Activated T-helper 2 cell treated with anti-CD3 and anti-CD28 coated beads, Interferon-gamma antibody, Interleukin-2, Interleukin-4, amounts not matched to agents 10 μg/mL and 5 μg/mL and 100 μg/mL, durations not matched to agents 14 hours and 24 hours and 36 hours (primary cell): ENCODE measurements at places on chromosomes 11 and 22.

DNA sequence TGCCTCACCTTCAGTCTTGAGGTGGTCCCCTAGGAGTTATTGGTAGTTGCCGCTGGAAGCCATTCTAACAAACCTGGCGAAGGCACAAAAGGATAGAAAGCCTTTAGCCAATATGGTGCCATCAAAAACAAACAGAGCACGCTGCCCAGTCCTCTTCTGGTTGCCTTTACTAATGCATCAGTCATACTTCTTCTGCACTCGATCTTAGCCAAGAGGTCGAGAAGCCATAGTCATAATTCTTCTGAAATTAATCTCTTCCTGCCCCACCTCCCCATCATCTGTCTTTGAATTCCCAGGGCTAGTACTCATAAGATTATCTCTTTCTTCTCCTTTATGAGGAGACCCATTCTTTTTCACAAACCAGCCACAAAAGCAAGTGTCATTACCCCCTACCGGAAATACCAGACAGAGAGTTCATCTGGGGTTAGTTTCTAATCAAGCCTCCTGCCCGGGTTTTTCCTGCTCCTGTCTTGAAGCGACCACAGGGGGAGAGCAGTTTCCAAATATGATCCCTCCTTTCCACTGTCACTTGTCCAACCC, 21.4 kb upstream of the EHF start:
- no peak for DNase-seq

- DNase-seq = no peak
Observed at GRCh38 chr11:57946628-57947027, 77.1 kb upstream of the OR9Q1 start.

GRCh38 chr11:134170919-134171281, 52.9 kb downstream of the NCAPD3 start:
- no peak for DNase-seq

DNA sequence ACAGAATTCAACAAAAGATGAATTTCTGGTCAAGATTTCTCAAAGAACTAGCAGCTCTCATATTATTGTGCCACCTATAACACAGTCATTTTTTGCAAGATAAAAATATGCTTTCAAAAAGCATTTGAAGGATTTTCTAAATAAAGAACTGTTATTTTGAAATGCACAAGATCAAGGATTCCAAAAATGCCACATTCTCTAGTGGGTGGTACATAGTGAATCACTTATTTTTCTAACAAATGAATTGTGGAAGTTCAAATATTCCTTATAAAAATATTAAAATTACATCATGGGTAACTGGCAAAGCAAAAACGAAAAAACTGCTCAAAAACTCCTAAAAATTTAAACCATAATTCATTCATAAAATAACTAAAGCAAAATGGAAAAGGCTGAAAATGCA, 2.1 kb downstream of the RNF141 start:
- no peak for DNase-seq

DNA sequence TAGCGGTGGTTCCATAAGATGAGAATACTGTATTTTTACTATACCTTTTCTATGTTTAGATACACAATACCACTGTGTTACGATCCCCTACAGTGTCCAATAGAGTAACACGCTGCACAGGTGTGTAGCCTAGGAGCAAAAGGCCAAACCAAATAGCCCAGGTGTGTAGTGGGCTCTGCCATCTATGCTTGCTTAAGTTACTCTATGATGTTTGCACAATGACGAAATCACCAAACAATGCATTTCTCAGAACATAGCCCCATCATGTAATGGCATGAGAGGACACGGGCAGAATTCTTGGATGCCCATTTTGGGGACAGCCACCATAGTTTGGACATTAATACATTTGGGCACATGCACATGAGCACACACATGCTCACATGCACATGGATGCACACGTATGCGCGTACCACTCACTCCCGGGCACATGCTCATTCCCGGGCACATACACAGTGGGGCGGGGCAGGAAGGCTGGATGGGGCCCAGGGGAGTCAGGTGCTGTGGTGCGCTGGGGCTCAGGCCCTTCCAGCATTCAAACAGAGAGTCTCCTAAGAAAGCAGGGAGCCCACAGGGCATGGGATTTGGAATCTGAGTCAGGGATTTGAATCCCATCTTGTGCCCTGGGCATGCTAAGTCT, 51.1 kb downstream of the RTN4R start:
- no peak for DNase-seq

GRCh38 chr22:38250643-38251340, 22.0 kb downstream of the TMEM184B start:
- DNase-seq = no peak

DNA sequence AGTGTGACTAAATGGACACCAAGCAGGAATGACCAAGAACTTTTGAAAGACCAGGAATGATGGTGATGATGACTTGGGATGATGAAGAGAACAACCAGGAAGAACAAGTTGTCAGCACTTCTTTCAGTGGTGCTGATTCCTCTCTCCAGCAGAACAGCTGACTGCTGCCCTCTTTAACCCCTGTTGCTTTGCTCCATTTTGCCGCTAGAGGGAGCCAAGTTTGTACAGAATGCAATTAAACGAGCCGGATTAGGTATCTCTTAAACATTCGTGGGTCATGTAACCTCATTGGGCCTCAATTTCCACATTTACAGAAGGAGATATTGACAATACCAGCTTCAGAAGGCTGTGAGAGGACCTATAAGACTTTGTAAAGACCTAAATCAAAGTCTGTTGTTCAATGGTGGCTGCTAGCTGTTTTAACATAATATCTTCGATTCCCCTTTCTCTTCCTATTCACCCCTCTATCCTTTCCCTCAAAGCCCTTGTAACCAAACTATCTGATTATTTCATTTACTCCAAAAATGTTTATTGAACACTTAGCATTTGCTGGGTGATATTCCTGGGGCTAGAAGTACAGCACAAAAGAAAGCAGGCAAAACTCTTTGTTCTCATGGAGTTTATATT, 1.9 kb downstream of the OR4S1 start:
- peak; percentile 48 for DNase-seq

DNA sequence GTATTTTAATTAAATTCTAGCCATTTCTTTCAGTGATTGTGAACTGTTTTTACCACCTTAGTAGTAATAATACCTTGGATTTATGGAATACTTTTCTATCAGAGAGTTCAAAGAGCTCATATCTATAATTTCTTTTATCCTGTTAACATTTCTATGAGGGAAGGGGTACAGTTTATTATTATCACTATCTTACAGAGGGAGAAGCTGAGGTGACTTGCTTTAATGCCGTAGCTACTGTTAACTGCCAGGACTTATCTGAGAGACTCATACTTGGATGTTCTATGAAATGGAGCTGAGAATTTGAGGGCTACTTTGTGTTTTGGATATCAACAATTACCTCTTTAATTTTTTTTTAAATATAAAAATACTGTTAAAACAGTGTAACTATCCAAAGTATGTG, 3.3 kb downstream of the REXO2 start:
- DNase-seq = no peak

DNA sequence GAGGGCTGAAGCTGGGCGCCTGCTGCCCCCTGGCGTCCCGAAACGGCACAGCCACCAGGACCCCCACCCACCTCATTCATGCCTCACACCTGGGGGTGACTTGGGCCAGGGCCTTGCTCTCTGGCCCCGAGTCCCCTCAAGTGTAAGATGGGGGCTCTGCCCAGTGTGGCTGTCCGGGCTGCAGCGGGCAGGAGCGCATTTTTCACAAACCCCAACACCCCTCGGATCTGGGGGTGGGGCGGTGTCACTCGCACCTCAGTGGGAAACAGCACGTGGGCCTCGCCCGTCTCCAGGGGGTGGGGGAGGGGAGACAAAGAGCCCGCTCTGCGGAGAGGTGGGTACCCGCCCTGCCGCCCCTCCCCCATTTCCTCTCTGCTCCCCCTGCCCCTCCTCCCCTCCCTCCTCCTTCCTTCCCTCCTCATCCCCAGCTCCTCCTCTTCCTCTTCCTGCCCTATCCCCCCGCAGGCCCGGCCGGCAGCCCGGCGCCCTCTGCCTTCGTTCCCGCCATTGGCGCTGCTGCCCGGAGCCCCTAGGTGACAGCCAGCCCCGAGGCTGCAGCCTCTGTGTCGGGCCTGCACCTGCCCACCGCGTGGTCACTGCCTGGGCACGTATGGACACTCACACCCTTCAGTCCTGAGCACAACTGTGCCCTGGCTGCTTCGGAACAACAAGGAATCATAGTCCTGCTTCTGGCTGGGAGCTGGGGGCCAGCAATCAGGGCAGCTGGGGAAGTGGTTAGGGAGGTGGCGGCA, 6.8 kb upstream of the CDKN1C start:
- DNase-seq = peak; percentile 59

- DNase-seq = peak; percentile 45
Observed at GRCh38 chr11:61967924-61968757, 707 bp upstream of the FTH1 start.

GRCh38 chr11:29328961-29329441, 687.8 kb downstream of the KCNA4 start:
- DNase-seq = no peak

DNA sequence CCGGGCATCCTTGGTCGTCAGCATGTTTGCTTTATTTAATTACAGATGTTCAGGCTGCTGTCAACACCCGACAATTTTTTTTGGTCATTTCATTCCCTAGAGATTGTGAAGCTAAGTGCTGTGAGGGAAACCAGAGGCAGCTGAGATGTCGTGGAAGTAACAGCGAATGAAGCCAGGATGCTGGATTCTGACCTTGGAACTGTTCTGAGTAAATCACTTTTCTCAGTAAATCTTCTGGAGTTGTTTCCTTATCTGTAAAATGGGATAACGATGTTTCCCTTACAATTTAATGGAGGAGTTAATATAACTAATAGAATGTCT, 390 bp upstream of the CKAP5 start:
- DNase-seq = no peak

DNA sequence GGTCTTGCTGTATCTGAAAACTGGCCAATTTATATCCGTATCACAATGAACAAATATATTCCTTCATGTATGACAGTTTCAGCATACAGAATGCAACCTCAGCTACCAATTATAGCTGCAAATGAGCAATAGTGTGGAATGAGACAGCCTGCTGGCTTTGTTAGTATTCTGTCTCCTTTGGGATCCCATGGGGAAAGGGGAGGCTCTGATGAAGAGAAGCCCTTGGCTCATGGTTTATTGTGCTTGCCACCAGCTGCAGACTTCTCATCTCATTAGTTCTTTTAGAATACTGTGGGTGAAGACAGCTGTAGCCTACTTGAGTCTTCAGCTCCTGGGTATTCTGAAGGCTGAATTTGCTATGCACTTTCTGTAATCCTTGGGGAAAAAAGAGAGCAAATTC, 42.4 kb downstream of the PITPNB start:
- DNase-seq = no peak

GRCh38 chr22:44815099-44816070, 63.0 kb downstream of the ARHGAP8 start:
- DNase-seq = no peak

- no peak for DNase-seq
Observed at GRCh38 chr11:77374108-77374507, 72.6 kb upstream of the GDPD4 start.

GRCh38 chr22:39264349-39265038, 19.7 kb upstream of the PDGFB start:
- DNase-seq = no peak

- DNase-seq = no peak
Observed at GRCh38 chr11:126701520-126701897, 299.1 kb downstream of the KIRREL3 start.

- DNase-seq = no peak
Observed at GRCh38 chr11:78935398-78936068, 360.9 kb upstream of the NARS2 start.

DNA sequence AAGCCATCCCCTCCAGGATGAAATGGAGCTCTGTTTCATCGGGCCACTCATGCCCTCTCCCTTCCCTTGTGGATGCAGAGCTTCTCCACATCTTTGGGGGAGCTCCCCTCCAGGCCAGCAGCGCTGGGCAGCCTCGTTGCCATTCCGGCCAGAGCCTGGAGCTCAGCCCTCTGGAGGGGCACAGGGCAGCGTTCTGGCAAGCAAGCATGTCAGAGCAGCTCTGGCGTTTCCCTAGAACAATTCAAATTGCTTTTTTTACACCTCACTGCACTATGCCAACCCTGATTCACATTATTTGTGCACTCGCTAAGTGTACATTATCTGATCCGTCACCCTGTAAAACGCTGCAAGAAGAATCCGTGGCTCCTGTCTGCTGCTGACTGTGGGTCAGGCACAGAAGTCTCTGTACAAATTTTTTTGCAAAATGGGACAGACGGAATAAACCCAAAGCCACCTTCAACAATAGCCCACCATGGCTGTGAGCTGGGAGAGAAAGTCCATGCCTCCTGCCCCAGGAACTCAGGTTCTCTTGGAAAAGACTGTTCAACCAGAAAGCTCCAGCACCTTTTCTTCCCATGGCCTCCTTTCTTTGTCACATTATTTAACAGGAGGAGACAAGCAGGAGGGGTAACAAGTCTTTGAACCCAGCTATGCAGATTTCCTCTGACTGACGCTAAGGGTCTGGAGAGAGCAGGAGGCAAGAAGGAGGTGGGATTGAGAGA, 139.5 kb upstream of the CADM1 start:
- no peak for DNase-seq

DNA sequence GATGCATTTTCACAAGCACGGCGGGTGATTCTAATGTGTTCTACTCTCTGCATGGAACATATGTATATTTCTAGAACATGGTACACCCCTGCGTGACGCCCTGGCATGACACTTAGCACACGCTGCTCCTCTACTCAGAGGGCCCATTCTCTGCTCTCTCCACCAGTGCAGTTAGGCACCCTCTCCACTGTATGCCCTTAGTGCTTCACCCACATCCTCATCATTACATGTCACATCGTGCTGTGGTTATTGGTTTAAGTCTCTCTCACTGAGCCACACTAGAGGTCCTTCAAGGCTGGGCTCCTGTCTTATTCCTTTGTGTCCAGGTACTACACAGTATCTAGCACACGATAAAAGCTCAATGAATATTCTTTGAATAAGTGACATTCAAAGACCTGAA, 16.7 kb downstream of the TMPRSS13 start:
- no peak for DNase-seq

GRCh38 chr11:126978165-126978564, 22.4 kb downstream of the KIRREL3 start:
- DNase-seq = no peak

DNA sequence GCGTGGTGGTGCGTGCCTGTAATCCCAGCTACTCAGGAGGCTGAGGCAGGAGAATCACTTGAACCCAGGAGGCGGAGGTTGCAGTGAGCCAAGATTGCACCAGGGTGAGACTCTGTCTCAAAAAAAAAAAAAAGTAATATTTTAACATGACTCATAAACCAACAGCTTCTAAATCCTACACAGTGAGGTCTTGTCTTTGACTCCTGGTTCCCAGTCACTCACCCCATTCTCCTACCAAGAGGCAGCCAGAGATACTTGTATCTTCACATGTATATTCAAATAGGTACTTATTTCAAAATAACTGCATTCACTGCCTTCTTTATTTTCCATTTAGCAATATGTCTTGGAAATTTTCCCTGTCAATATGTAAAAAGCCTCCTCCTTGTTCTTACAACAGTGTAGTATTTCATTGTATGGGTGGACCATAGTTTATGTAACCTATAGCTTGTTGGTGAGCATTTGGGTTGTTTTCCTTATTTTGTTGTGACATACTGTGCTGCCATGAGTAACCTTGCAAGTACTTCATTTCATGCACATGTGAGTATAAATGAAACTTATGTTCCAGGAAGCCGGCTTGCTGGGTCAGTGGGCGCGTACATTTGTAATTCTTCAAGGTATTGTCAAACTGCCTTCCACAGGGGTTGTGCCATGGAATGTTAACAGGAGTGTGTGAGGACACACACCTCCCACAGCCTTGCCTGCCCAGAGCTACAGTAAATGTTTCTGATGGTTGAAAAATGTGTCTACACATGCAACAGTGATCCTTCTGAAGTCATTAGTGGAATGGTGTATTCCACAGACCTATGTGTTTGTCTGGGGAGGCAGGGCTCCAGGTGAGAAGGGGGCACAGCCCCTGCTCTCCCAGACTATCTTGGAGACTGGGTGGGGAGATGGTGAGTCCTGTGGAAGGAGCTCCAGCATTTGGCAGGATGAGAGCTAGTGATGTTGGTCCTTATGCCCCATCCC, 47.9 kb downstream of the OSBP2 start:
- DNase-seq = no peak
